Stimulated activated naive CD4-positive, alpha-beta T cell (primary cell): ENCODE measurements at places on chromosomes 4 and X.

- peak; percentile 30 for DNase-seq
Observed at GRCh38 chr4:39528061-39528465, 824 bp upstream of the UGDH start.

DNA sequence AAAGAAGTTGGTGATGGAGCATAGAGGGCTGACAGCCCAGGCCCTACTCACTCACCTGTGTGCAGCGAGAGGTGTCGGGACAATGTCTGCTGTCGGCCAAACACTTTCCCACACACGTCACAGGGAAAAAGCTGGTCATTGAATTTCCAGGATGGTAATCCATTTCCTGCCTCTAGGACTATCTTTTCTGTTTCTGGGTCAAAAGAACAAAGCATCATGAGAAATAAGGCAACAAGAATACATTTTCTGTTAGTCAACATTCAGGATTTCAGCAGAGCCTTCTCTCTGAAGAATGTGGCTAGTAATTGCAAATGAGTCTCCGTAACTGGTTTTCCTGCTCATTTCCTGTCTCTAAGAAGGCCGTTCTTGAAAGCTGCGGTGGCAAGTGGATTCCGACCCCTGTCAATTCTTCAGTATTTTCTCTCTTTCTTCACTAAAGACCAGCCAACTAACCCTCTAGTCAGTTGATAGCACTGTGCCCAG, 99.4 kb downstream of the C4orf51 start:
- DNase-seq: no peak

- DNase-seq: no peak
Observed at GRCh38 chr4:188854436-188854835, 715.2 kb downstream of the TRIML1 start.

- DNase-seq: no peak
Observed at GRCh38 chr4:158356301-158356700, 146.0 kb downstream of the TMEM144 start.

- no peak for DNase-seq
Observed at GRCh38 chrX:34341258-34341657, 209.1 kb upstream of the FAM47A start.

DNA sequence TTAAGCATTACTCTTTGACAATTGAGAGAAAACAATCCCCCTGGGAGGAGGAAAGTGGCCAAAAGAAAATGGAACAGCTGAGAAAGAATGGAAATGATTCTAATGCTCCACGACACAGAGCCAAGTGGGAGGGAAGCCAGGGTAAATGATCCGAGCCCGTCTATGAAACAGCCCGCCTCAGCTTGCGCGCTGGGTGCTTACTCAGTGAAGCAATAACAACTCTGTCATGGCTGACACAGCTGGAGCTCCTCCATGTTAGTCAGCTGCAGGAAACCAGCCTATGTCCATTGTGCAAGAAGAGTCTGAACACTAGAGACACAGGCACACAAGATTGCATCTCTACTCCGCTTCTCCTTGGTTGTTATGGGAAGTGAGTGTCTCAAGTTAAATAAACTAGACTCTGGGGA, 19.3 kb downstream of the NOA1 start:
- DNase-seq: no peak

- DNase-seq: no peak
Observed at GRCh38 chrX:78769101-78769755, 21.7 kb downstream of the LPAR4 start.

DNA sequence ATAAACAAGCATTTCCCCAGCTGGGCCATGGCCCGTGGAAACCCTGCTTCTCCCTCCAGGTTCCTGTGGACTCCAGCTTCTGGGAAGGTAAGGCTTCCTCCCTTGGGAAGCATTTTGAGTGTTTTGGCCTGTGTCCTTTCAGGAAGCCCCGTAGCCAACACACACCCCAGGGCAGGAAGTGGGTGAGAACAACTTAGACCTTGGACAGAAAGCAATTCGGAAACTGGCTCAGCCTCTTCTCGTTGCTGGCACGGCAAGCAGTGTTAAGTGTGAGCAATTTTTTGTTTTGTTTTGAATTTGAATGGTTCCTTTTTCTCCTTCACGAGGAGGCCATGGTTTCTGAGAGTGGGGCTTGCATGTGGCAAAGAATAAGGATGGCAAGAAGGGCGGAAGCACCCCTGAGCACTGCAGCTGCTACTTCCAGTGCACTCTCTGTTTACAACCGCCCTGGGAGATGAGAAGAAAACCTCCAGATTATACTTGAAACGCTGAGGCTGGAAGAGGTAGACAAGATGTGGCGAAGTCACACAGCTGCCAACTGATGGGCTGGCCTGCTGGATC, 14.1 kb upstream of the CYTL1 start:
- DNase-seq: no peak

GRCh38 chr4:74715706-74716435, 78.5 kb downstream of the BTC start:
- DNase-seq: no peak

DNA sequence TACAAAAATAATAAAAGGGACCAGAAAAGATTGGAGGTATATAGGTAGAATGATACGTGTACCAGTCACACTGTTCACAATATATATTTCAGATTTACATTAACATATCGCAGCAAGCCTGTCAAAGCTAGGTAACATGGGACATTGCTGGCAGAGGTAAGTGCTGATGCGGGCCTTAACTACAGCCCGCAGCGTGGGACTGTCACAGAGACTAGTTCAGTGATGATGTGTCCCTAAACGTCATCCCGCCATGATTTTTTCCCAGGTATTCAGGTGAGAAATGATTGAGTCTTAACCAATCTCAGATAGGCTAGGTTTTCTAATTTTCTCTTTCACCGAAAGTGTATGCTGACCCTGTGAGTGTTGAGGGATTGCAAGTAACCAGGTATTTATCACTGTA, 7.8 kb upstream of the ATXN3L start:
- DNase-seq: no peak

DNA sequence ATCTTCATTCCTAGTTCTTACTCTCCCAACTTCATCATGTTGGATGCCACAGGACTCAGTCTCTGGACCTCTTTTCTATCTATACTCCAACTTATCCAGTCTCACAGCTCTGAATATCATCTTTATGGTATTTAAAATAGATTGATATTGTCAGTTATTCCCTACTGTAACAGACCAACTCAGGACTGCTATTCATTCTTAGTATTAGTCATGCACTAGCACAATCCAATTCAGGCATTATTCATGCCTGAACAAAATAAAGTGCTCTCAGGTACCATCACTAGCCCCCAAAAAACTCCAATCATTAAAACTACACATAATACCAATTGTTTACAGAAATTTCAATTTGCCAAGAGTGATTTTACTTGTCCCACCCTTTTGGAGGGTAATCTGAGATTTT, 37.7 kb downstream of the FRYL start:
- DNase-seq: no peak

- DNase-seq: no peak
Observed at GRCh38 chrX:151042842-151043241, 59.7 kb downstream of the HMGB3 start.

GRCh38 chr4:89563431-89563830, 255.8 kb upstream of the GPRIN3 start:
- DNase-seq: no peak

GRCh38 chr4:166622425-166622977, 611.8 kb downstream of the SPOCK3 start:
- no peak for DNase-seq

DNA sequence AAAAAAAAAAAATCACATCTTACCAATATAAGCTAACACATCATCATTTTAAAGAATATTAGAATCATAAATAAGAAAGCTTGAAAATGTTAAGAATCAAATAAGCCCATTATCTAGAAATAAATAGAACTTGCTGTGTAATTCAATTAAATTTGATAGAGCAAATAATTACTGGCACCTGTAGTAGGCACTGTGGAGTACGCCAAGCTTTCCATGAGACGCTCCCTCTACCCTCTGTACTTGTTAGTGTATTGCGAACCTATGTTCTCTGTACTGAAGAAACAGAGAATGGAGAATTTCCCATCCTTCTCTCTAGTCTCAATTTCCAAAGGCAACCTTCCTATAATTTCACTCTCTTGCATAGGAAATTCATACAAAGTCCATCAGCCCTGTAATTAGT, 61.7 kb upstream of the HAND2 start:
- no peak for DNase-seq

- DNase-seq: no peak
Observed at GRCh38 chr4:164169591-164169990, 584.3 kb upstream of the SMIM31 start.

DNA sequence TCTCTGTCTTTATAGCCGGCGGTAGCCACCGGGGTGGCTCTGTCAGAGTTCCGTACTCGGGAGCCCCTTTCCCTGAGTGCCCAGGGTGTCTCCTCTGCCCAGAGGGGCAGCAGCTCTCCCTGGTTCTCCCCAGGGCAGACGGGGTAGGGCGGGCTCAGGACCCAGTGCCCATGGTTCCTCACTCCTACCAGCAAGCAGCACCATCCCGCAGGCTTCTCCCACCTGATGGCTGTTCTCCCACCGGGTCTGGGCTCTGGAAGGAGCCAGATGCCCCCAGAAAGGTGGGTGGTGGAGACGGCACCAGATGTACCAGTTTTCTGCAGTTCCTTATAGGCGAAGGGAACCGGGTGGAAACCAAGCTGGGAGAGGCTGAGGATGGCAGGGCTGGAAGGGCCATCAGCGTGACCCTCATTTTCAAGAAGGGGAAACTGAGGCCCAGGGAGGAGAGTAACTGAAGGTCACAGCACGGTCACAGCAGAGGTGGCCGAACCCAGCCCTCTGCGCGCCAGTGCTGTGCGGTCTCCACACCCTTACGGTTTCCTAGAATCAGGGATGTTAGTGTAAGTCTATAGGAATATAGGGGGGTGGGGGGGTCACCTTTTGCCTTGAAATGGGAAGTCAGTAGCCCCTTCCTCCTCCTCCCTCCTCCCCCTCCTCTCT, 198.7 kb downstream of the AFAP1 start:
- DNase-seq: no peak

- DNase-seq: no peak
Observed at GRCh38 chr4:142405695-142406498, 440.2 kb downstream of the INPP4B start.

GRCh38 chr4:56689201-56689969, 8.3 kb upstream of the HOPX start:
- no peak for DNase-seq

GRCh38 chr4:126735294-126736132, 897.2 kb upstream of the INTU start:
- no peak for DNase-seq

DNA sequence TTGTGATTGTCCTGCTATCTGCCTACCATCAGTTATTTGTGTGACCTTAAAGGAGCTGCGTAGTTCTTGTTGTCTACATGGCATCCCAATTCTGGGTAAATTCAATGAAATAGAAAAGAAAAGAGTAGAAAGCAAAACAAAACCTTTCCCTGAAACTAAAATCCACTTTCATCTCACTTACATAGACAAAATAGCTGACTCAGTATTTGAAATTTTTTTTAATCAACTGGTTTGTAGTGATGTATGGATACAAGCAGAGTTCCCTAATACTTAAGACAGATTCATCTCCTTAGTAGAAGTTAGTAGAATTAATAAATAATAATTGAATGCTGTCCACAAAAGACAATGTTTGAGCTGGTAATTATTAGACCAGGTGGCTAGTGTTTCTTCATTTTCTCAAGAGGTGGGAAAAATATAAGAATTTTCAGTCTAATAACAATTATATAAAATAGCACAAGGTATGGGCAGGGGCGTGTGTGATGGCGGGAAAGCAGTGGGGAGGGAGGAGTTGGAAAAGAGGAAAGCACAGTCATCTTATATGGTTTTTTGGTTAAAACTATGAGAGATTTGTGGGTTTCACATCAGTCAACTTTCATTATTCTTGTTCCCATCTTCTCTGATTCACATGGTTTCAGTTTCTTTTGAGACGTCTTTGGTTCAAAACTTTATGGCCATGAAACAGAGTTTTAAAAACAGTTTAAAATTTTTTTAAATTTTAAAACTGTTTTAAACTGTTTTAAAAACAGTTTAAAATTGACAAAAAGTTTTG, 275.2 kb downstream of the SPRY1 start:
- no peak for DNase-seq

- no peak for DNase-seq
Observed at GRCh38 chrX:133056341-133056740, 40.6 kb downstream of the USP26 start.

- no peak for DNase-seq
Observed at GRCh38 chr4:30535255-30535654, 184.9 kb upstream of the PCDH7 start.

DNA sequence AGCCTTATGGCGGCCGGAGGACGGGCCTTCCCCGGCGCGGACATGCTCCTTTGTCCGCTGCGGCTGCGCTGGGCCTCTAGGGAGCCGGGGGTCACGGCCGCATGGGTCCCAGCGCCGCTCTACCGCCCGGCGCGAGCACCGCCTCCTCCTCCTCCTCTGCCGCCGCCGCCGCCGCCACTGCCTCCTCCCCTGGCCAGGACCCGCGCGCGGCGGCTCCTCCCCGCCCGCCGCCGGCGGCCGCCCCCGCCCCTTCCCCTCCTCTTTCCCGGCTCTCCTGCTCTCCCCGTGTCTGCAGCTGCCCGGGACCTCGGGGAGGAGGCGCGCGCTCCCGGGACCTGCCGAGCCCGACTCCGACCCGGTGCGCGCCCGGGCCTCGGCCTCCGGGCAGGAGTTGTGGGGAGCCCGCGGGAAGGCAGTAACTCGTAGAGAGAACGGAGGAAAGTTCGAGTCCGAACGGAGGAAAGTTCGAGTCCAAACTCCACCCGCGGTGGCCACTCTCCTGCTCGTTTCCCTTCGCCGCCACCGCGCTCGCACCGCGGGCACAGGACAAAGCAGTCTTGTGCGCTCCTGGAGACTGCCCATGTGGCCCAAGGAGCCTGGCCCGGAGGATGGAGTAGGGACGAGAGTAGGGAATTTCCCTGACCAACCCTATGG, at the start of gene ADGRA3:
ADGRA3 (minus strand) TSS at position 179 of the 654 bp plus-strand sequence. CDS start 282 bp downstream, outside the sequence.
- peak; percentile 57 for DNase-seq

DNA sequence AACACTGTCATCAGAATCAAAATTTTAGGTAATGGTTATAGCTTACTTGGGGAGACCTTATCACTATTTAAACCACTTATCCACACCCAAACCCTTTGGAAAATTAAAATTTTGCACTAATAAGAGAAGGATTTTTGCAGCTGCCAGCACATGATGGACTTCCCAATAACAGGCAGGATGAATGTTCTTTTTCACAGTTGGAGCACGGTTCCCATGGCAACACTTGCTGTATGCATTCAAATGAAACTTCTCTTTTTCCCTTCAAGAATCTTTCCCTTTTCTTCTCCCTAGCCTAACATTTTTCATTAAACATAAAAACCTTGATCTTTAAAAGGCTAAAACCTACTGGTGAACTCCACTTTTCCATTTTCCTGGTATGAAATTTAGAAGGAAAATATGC, 768.2 kb downstream of the KCTD8 start:
- DNase-seq: no peak
